Stimulated activated CD8-positive, alpha-beta memory T cell treated with anti-CD3 and anti-CD28 coated beads, Interleukin-7, amount 100 ng/mL, for 1 hour (primary cell): ENCODE measurements at places on chromosomes 6 and 20.

DNA sequence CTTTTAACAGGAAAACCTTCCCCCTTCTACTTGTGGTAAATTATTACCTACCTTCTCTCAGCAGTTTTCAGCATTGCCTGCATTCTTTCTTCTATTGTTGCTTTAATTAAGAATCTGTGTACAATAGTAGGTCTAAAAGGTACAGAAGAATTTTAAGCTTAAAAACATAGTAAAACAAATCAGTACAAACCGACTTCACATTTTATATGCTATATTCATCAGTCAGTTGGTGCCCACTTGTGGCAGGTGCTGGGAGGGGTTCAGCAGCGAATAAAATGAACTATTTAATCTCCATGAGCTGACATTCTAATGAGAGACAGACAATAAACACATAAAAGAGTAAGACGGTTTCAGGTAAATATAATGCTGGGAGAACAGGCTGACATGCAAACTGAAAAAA, 73.4 kb upstream of the FBXO30 start:
- DNase-seq = no peak

DNA sequence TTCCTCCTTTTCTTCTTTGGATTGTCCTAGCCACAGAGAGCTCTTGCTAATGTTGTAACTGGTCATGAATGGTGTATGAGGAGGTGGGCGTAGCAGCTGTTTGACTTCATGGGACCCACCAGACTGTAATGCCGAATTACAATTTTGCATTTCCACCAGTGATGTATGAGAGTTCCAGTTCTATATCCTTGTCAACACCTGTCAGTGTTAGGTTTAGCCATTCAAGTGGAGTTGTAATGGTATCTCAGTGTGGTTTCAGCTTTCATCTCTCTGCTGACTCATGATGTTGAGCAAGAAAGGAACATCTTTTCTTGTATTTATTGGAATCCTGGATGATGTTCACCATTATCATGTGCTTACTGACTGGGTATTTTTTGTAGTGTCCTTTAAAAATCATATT, 5.1 kb downstream of the IGF2R start:
- no peak for DNase-seq

- DNase-seq = no peak
These were observed 1.6 kb downstream of the MAP3K5 start for GRCh38 chr6:136790411-136791295.

DNA sequence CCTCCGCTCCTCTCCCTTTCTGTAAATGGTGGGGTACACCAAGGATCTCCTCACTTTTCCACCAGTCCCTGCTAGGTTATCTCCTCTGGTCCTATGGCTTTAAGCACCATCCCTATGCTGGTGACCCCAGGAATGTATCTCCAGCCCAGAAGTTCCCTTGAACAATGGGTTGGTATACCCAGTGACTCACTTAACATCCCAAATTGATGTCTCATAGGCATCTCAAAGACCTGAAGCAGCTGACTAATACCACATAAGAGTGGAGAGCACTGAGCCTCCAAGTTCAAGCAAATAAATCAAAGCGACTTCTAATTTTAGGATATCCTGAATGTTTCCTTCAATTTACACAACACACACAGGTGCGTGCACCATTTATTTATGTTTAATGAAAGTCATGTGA, 48.3 kb downstream of the ADGRF1 start:
- no peak for DNase-seq

DNA sequence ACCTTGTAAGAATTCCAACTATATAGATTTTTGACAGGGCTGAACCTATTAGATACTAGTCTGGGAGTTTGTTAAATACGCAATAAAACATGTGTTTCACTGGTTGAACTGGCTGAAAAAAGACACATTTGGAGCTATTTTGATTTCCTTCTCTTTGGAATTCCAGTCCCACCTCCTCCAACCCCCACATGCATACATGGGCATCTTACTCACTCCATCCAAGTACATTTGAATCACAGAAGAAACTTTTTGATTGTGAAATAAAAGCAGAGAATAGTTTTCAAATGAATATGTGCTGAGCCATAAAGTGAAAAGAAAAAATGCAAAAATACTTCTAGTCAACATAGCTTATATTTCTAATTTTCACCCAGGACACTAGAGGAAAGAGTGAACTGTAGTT, 33.9 kb upstream of the STXBP5 start:
- DNase-seq = no peak

DNA sequence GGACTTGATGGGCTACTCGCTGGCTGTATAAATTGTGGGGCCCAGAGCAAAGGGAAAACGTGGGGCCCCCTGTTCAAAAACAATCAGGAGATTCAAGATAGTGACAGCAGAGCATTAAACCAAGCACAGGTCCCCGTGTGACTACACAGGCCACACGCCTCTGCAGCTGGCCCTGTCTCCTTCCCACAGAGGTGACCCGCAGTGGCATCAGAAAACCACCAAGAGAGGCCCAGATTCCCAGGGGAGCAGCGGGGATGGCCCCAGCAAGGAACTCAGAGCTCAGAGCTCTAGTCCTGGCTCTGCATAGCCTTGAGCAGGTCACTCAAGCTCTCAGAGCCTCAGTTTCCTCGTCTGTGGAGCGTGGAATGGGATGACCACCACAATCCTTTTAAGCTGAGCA, 57.6 kb downstream of the CPNE5 start:
- no peak for DNase-seq

GRCh38 chr6:71396410-71396801, 107.8 kb downstream of the OGFRL1 start:
- DNase-seq = no peak

- DNase-seq = no peak
These were observed 10.5 kb downstream of the MANBAL start for GRCh38 chr20:37299718-37300528.

- DNase-seq = no peak
These were observed 310.3 kb downstream of the EYA4 start for GRCh38 chr6:133551436-133551835.

DNA sequence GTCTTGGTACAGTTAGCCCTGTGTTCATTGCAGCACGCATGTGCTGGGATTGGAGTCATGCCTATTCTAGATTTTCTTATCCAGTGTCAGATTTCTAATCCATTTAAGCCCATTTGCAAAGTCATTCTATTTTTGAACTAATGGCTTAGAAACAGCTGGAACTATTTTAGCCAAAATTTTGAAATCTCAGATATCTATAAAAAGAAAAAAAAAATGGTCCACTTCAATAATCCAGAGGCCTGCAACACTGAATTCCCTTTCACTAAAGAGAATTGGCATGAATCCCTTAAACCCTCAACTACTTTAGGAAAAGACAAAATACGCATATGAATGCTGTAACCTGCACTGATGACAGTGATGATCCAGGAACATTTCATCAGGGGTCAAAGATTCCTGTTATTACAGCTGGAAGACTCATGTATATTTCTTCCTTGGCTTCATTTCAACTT, 1.5 kb downstream of the COL21A1 start:
- no peak for DNase-seq
